Fibroblast of the conjunctiva (primary cell): ENCODE measurements at places on chromosomes 5 and 9.

DNA sequence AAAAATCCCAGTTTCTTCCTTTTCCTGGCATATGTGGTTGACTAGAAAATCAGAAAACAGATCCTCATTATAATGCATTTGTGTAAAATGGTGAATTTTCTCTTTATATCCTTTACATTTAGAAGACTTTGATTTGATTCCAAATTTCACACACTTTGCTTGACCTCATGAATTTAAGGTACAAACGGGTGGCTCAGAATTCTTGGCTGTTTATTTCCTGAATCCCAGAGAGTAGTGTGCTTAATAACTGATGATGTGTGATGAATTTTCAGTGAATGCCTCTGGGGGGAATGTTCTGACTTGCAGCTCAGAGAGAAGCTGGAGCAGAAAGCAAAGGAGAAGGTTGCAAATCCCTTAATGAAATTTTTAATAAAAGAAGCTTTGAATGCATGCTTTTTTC, 126.8 kb downstream of the SPATA31D1 start:
- no peak for DNase-seq

- DNase-seq = peak; percentile 70
Measured at GRCh38 chr9:112074250-112075008, 100.7 kb downstream of the SUSD1 start.

GRCh38 chr9:23044549-23044948, 597.9 kb downstream of the DMRTA1 start:
- no peak for DNase-seq

GRCh38 chr5:81854915-81855314, 104.0 kb upstream of the SSBP2 start:
- DNase-seq = no peak

DNA sequence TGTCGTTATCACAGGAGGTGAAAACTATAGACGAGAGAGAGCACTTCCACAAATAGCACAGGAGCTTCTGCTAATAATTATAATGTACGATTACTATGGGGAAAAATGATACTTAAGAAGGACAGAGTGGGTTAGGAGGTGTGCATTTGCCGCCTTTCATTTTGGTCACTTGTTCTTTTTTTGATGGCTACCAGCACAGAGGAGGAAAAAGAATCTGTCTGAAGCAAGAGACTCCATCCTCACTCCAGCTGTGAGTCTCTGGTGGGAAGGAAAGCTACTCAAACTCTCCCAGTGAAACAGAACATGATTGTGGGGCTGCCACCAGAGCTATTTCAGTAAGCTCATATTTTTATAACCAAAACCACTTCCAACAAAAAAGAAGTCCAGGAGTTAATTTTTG, 270.4 kb upstream of the TMEM161B start:
- DNase-seq = no peak

- peak; percentile 17 for DNase-seq
Measured at GRCh38 chr9:32251539-32251938, 132.9 kb upstream of the ACO1 start.

GRCh38 chr9:104905153-104905901, 22.6 kb downstream of the ABCA1 start:
- DNase-seq = no peak

- no peak for DNase-seq
Measured at GRCh38 chr5:29462241-29462640, 1731.2 kb upstream of the CDH6 start.

- DNase-seq = no peak
Measured at GRCh38 chr9:133131506-133131905, 10.5 kb upstream of the RALGDS start.
